G401 (cell line): ENCODE measurements at places on chromosomes 2 and 18.

DNA sequence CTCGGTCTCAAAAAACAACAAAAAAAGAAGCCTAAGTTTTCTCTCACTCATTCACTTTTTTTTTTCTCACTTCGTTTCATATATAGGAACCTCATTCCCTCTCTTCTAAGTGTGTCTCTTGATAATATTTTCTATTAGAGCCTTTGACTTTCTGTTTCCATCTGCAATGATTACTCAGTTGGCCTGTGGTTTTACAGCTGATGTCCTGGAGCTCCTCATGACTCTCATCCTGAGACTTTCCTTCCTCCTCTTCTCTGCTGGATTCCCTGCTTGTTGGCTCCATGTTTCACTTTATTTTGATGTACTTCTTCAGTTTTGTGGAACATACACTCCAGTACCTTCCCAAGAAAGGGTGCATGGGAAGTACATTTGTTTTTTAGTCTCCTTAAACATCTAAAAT, 154.2 kb upstream of the GATA6 start:
- no peak for DNase-seq

DNA sequence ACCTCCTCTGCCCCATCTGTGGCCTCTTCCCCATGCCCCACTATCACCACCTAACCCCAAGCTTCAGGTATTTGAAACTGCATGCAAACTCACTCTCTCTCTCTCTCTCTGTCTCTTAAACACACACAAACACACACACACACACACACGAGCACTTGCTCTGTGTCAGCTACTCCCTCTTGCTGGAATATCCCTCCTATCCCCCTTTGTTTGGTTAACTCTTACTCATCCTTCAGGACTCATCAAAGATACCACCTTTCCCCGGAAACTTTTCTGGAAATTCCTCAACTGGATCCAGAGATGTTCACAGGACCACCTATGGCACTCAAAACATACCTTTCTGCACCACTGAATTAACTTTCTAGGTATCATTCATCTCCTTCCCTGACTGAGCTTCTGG, 222.8 kb upstream of the TMEM200C start:
- no peak for DNase-seq

GRCh38 chr2:214203744-214204289, 207.0 kb upstream of the VWC2L start:
- no peak for DNase-seq

DNA sequence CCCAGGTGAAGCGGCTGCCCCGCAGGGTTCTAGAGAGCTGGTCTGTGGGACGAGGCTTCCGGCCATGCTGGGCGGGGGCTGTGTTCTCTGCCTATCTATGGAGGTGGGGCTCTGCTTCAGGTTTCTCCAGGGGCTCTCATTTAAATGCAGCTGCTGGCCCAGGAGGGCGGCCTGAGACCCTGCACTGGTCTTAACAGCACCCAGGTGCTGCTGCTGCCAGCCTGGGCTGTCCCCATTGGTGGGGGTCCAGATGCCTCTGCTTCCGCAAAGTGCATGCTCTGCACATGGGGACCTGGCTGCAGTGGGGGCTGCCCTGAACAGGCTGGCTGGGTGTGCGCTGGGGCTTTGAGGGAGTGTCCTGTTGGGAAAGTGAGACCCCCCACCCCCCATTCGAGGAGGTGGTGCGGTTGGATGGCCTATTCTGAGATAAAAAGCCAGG, 29.7 kb upstream of the ALLC start:
- DNase-seq, result no peak

- DNase-seq, result no peak
These were observed 7.0 kb downstream of the G6PC2 start for GRCh38 chr2:168907940-168908662.

DNA sequence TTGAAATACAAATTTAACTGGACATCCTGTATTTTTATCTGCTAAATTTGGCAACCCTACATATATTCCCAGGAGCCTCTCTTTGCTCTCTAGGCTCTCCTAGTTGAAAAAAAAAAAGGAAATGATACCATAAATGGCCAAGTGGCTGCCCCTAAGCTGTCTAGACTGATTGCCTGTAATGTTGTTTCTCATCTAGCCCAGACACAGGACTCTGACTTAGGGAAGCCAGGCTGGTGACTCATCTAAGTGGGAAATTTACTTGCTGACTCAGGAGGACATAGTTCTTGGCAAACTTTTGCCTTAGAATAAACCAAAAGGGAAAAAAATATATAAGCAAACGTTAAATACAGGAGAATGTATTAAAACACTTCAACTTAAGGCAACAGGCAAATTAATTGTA, 14.6 kb upstream of the ITGAV start:
- no peak for DNase-seq

DNA sequence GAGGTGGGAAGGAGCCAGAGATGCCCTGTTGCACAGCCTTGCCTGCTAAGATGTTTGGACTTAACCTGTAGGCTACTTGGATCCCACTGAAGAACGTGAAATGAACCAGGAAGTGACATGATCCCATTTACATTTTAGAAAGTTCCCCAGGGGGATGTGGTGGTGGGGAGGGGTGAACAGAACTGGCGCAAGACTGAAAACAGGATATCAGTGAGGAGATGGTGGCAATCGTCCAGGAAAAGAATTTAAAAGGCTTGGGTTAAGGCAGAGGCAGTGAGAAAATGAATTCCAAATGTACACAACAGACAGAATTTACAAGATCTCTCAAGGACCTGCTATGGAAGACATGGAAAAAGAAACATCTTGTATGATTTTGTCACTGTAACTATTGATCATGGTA, 42.3 kb downstream of the SULT1C2 start:
- DNase-seq, result no peak

DNA sequence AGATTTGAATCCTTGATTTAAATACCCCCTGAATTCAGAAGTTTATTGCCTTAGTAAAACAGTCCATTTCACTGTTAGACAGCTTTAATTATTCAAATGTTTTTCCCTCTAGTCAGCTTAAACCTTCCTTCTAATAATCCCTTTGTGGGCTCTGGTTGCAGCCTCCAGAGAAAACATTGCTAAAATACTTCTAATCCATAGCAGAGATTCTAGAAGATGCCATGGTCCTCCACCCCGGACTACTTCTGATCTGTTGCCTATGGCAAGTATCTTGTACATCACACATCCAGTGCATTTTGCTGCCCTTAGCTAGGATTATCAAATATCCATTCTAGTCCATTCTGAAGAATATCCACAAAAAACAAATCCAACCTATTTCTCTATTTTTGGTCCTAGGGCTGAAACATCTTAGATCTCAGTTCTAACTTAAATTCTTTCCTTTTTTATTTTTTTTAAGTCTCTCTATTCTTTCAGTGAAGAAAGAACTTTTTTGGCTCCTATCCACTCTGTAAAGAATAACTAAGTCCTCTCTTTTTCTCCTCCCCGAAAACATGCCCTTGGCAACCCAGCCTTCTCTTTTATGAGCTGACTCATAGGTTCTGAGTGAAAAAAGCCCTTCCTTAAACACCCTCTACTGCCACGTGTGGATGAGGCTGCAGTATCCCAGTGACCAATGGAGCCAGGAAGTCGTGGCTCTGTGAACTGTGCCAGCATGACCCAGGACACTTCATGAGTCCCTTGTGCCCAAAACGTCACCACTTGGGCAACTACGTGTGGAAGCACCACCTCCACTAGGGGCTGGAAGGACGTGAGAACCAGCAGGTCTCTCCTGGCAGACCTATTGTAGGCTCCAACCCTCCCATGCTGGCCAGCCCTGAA, 349.8 kb downstream of the TNS1 start:
- DNase-seq, result no peak

DNA sequence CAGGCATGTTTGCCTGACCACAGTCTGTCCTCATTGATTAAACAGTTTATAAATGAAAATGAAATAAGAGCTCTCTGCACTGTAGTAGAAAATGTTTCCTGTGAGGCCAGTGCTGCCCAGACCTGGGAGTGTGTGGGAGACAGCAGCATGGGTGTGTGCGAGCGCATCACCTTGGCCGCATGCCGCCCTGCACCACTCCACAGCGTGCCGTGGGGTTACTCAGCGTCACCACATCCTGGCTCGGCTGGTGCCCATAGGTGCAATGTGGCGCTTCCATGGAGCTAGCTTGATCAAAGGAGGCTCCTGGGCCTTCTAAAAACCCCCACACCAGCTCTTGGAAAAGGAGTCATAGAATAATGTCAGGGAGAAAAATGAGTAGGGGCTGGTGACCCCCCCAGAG, 76.0 kb upstream of the EPC2 start:
- no peak for DNase-seq

DNA sequence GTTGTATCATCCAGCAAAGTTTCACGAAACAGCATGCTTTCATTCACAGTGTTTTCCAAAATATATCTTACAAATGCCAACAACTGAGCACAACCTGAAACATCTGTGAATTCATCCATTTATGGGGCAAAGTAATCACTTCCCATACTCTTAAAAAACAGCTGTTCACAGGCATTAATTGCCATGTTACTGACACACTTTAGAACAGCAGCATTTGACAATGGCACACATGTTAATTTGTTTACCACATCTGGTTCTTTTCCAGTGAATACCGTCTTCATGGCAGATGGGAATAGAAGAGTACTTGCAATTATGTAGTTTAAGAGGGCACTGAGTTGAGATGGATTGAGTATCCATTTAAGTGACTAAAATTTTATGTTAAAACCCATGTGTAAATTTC, 347.4 kb upstream of the LRP1B start:
- no peak for DNase-seq

DNA sequence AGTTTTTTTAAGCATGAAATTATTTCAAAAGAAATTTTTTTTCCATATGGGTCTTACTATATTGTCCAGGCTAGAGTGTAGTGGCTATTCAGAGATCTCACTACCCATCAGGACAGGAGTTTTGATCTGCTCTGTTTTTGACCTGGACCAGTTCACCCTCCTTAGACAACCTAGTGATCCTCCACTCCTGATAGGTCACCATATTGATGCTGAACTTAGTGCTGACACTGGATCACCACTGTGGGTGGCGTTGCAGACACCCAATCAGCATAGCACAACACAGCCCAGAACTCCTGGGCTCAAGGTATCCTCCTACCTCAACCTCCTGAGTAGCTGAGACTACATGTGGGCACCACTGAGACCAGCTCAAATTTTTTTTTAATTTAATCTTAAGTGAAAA, 8.2 kb downstream of the OLA1 start:
- DNase-seq, result no peak

DNA sequence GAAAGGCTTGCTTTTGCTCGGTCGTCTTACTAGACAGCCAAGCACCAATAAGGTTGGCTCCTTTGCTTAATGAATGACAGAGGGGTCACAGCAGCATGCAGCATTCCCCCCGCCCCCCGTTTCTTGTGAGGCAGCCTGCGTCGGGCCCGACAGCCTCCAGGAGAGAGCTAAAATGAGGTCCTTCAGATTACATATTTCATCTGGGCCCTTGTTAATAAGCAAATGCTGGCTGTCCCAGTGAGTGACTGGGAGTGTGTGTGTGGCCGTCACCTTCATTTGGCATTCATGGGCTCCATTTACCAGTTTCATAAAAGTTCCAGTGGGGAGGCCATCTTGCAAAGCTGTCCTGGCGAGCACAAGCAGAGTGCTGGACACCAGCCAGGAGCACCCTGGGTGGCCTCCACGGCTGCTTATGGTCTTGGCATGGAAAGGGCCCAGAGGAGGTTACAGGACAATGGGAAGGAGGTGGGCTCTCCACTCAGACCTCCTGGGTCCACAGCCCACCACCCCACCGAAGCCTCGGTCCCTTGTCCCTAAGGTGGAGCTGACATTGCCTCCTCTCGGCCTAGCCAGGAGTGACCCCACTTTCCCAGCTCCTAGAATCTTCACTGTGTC, 37.2 kb downstream of the ODC1 start:
- no peak for DNase-seq

GRCh38 chr18:30533716-30534115, 508.8 kb downstream of the DSC3 start:
- DNase-seq, result no peak

DNA sequence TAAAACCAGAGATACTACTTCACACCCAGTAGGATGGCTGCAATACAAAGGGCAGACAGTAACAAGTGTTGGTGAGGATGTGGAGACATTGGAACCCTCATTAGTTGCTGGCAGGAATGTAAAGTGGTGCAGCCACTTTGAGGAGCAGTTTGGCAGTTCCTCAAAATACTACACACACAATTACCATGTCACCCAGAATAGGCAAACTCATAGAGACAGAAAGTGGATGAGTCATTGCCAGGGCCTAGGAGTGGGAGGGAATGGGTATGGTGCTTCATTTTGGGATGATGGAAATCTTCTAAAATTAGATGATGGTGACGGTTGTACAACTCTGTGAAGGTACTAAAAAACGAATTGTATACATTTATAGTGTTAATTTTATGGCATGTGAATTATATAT, 54.8 kb downstream of the ATP9B start:
- DNase-seq, result no peak

- no peak for DNase-seq
These were observed 204.5 kb downstream of the ARL4C start for GRCh38 chr2:234292205-234292961.

GRCh38 chr2:46025081-46025480, 272.1 kb upstream of the EPAS1 start:
- no peak for DNase-seq

DNA sequence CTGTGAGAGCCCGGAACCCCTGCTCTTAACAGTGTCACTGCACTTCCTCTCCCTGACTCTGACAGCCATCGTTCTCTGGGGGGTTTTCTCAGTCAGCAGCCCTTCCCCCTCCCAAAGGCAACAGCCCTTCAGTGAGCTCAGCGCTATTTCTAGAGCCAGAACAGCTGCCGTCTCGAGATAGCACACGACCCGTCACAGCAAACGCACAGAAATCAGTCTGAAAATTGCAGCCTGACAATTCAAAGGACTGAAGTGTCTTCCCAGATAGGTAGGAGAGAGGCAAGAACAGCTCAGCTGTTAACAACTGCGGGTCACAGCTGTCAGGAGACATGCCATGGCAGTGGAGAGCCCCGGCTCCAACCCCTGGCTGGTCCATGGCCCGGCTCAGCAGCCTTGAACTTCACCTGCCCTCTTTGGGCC, 45.4 kb downstream of the ST8SIA5 start:
- no peak for DNase-seq

DNA sequence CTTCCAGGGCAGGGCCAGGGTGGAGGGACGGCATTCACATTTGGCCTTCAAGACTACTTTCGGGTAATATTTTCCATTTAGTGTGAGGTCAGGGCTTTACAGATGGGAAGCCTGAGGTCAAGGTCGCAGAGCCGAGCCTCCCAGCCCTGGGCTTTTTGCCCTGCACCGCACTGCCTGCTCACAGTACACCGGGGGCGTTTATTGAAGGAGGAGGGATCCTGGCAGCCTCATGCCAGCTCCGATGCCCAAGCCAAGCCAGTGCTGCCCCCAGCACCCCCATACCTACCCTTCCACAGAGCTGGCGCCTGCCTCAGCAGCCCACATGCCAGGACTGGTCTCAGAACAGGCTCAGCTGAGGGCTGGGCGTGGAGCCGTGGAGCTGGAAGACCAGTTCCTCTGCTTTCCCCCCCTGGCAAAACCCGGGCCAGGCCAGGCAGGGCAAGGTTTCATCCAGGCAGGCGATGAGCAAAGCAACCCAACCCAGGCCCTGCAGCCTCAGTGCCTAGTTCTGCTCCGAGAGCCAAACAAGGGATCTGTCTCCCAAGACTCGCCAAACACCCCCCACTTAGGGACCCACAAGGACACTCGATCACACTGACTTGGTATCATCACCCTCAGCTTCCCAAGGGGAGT, 11.9 kb downstream of the SDC1 start:
- DNase-seq, result no peak

- DNase-seq, result no peak
These were observed 135.2 kb downstream of the RHBDD1 start for GRCh38 chr2:226971084-226971483.

GRCh38 chr2:89784960-89785359, 1093.5 kb downstream of the RPIA start:
- DNase-seq, result no peak
